Hypothalamus (tissue), 51 donors: ENCODE measurements at places on chromosomes 3 and 15.

- peak; percentile 48 for DNase-seq
These were observed 29.3 kb upstream of the SACM1L start for GRCh38 chr3:45659661-45660566.

DNA sequence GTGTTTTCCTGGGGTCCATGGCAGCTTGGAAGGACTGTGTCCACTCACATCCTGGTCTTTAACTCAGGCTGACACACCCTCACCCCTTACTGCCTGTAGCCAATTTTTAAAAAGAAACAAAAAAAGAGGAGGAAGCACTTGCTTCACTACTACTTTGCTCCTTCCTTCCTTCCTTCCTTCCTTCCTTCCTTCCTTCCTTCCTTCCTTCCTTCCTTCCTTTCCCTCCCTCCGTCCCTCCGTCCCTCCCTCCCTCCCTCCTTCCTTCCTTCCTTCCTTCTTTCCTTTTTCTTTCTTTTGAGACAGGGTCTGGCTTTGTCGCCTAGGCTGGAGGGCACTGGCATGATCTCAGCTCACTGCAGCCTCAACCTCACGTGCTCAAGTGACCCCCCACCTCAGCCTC, 25.5 kb upstream of the AKAP13 start:
- DNase-seq: no peak

DNA sequence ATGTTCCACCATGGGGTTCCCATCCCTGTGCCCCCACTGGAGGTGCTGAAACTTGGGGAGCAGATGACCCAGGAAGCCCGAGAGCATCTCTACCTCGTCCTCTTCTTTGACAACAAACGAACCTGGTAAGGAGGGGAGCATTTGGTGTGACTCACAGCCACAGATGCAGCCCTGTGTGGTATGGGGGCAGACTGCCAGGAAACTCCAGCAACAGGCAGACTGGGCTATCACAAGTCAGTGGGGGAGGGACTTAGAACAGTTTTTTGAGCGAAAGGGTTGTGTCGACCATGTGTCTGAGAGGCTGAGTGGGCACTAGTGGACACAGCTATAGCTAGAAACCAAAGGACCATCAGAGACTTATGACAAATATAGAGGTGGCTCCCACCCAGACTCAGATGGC, 3.4 kb upstream of the OGG1 start:
- no peak for DNase-seq

GRCh38 chr15:87570206-87570605, 686.3 kb downstream of the NTRK3 start:
- DNase-seq: no peak

GRCh38 chr15:63528138-63528659, 23.8 kb downstream of the USP3 start:
- DNase-seq: no peak

DNA sequence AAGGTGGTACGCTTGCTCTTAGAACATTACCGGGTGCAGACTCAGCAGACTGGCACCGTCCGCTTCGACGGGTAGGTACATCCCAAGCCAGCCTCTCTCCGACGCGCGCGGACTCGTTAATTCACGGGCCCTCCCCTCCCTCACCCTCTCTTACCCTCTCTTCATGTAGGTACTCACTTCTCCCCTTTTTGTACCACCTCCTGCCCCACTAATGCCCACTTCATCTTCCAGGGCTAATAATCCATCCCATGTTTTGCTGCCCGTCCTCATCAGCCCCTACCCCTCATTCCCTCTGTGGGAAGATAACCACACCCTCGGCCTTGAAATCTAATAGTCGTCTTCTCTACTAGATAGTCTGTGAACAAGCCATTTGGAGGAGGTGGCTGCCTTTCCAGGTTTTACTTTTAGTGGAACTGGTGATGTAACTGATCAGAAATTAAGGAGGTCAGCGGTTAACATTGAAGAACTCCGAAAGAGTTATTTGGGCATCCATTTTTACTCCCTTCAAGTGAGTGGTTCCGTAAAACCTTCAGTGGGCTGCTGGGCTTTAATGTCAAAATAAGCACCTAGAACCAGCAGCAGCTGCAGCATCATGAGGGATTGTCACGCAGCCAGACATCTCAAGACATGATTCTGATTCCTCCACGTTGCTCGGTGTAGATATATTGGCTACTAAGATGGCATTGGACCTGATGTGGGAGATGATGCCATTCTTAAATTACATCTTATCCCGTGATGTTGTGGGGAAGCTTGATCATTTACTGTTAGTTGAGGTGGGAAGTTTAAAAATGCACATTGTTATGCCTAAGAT, 1.3 kb downstream of the FEM1B start:
- no peak for DNase-seq

- DNase-seq: no peak
These were observed 168.0 kb upstream of the SMAD3 start for GRCh38 chr15:66897416-66897815.

DNA sequence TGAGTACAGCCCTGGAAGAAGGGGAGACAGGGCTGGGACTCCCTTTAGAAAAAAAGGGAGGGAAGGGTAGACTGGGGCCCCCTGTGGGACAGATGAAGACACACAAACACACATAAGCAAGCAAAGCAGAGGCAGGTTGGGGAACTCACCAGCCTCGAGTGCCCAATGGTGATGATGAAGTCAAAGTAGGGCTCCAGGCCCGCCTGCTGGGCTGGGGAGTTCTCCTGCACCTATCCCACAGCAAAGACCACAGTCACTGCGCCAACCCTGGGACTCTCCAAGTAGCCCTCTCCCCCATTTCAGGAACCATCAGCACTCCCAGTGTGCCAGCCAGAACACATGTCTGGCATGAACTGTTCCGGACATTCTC, 4.1 kb downstream of the GORASP1 start:
- DNase-seq: no peak

GRCh38 chr3:45453839-45454238, 65.5 kb downstream of the LARS2 start:
- DNase-seq: no peak

DNA sequence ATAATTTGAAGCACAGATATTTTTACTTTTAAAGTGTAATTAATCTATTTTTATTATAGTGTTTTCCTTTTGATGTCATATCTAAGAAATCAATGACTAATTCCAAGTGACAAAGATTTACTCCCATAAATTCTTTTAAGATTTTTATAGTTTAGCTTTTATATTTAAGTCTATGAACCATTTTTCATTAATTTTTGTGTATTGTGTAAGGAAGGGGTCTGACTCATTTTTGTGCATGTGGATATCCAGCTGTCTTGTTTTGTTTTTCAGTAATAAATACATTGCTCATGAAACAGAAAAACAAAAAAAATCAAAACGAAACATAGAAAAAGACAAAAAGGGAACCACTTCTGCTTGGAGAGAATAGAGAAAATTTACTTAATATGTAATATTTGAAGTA, 145.1 kb downstream of the EPHA6 start:
- no peak for DNase-seq

DNA sequence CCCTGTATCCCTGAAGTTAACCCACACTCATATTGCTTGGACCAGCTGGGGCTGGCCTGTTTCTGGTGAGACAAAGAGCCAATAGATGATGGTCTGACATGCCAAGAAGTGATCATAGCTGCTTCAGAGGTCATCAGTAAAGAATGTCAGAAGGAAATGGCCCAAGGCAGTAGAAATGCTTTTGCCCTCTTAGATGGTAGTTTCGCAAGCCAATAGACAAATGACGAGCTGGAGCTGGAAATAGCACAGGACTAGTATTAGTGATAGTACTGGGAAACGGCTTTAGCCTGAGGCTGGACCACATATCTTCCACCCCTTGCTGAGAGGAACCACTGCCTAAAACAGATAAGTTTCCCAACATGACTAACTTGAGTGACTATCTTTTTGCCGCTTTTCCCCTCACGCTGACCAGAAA, 176.1 kb upstream of the THBS1 start:
- no peak for DNase-seq

GRCh38 chr15:39235084-39235795, 345.6 kb upstream of the THBS1 start:
- DNase-seq: no peak

- DNase-seq: no peak
These were observed 32.9 kb downstream of the CRTC3 start for GRCh38 chr15:90562669-90563068.

DNA sequence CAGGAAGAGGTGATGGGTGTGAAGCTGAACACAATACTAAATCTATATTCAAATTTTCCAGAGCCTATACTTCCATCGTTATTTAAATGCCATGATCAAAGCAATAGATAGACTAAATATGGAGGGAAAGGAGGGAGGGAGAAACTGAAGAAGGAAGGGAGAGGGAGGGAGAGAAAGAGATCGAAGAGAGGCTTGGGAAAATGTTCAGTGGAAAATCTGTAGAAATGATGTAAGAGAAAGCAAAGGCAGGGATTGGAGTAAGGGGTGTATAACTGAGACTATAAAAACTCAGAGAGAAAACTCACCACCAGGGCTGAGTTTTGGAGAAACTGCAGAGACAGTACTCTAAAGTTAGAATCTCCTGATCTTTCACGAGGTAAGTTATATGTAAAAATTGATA, at the start of gene OSTN:
Gene OSTN (plus strand): TSS at position 310 of the 400 bp plus-strand sequence. CDS start 13,292 bp downstream, outside the sequence.
- no peak for DNase-seq

- no peak for DNase-seq
These were observed 242.0 kb downstream of the SV2B start for GRCh38 chr15:91342097-91342496.

GRCh38 chr3:59981377-59981776, 931.6 kb upstream of the CFAP20DC start:
- DNase-seq: no peak

- DNase-seq: no peak
These were observed 155.6 kb upstream of the ARRDC4 start for GRCh38 chr15:97804950-97805349.

DNA sequence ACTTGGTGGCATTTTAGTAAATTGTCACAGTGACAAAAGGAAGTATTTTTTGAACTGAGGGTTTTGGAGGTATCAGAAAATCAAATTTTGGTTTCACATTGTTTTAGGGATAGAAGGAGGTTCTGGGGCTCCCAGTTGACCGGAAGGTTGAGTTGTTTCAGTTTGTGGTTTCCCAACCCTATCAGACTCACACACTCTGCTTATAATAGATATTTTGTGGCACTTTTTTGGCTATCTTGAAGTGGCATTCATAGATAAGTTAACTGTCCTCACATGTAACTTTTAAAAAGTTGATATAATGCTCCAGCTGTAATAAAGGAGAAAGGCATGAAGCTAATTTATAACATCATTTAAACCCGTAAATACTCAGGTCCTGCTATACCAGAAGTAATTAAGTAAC, 12.8 kb downstream of the ARMC8 start:
- DNase-seq: no peak

GRCh38 chr3:60629816-60630215, 621.4 kb downstream of the FHIT start:
- no peak for DNase-seq

GRCh38 chr15:54979964-54980363, 216.8 kb downstream of the RSL24D1 start:
- no peak for DNase-seq

GRCh38 chr3:190697901-190698300, 164.6 kb downstream of the GMNC start:
- no peak for DNase-seq

GRCh38 chr15:38076786-38077185, 142.3 kb downstream of the TMCO5A start:
- no peak for DNase-seq

- DNase-seq: no peak
These were observed 169.6 kb downstream of the CFAP20DC start for GRCh38 chr3:58880182-58880581.

DNA sequence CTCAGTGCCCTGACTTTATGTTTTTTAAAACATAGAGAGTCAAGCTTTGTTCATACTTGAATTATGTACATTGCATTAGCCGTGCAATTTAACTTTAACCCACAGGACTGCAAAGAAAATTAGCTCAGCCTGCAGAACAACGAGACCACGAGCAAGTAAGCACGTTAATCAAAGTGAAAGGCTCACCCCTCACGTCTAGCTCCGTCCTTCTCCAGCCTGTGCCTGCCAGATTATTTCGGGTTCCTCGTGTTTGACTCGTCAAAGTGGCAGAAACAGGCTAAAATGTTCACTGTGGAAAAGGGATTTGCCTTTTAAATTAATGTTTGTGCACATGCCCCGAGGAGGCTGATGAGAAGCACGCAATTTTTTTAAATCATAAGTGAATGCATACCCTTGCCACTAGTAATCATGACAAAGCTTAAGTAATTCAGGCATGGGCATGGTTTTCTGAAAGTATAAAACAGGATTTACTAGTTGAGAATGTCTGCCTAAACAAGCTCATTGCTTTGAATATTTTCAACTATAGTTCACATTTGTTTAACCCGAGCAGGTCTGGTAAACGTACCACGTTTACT, 15.3 kb downstream of the ZBTB38 start:
- no peak for DNase-seq

GRCh38 chr3:29871087-29871486, 590.2 kb downstream of the RBMS3 start:
- no peak for DNase-seq

- DNase-seq: no peak
These were observed 353.5 kb downstream of the MCTP2 start for GRCh38 chr15:94584833-94585244.

DNA sequence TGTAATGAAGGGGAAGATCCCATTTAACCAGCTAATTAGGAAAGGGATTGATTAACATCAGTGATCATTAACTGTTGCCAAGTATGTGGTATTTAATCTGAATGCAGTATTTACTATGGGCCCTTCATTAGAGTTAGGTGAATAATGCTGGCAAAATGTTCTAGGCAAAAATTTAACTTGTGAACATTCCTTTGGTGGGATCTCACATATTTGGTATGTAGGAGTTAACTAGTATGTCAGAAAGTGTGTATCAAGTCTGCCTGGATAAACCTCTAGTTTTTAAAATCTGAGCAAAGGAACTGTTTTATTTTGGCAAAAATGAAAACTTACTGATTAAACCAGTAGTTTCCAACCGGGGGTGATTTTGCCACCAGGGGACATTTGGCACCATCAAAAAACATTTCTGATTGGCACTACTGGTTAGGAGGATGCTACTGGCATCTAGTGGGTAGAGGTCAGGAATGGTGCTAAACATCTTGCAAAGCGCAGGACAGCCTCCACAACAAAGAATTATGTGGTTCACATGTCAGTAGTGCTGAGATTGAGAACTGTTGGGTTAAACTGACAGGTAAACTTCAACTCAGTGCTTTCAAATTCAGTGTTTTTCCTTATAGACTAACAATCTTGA, 22.5 kb downstream of the LRTM1 start:
- no peak for DNase-seq

DNA sequence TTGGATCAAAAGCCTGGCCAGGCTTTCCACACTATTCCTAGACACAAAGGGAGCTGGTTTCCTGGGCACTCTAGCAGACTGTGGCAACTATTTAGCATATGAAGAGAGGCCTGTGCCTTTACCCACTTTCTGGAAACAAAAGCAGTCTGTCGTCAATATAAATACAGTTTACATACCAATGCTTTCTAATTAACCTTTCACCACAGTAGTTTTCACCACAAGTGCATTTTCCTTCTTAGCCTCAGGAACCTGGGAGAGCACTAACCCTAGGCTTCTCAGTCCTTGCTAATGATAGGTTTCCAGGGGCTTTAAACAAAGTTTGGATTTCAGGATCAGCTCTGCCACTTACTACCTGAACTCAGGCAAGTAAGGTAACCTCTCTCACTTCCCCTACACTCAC, 499.1 kb downstream of the MAGI1 start:
- no peak for DNase-seq
